Fibroblast of gingiva (primary cell): ENCODE measurements at places on chromosomes 7 and 10.

DNA sequence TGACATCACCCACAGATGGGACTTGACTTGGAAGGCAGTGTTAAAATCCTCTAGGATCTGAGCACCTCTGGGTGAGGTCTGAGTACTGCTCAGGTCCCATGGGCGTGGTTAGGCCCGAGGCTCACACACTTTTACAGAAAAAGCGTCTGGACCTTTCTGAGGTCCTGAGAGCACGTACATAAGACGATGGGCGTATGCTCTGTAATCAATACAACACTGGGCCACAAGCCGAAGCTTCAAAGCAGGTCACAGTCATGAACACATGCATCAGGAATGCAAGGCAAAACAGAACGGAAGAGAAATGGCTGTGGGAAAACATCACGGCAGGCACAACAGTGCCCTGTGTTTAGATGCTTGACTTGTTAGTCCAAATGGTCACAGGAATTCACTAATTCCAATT lies 112.2 kb downstream of the LARP4B start:
- DNase-seq = no peak

- DNase-seq = no peak
Observed at GRCh38 chr7:38300175-38300574, 26.7 kb upstream of the TARP start.

GRCh38 chr10:123571978-123572377 lies 94.2 kb upstream of the GPR26 start:
- DNase-seq = no peak

- no peak for DNase-seq
Observed at GRCh38 chr10:95480901-95481491, 80.2 kb downstream of the SORBS1 start.

DNA sequence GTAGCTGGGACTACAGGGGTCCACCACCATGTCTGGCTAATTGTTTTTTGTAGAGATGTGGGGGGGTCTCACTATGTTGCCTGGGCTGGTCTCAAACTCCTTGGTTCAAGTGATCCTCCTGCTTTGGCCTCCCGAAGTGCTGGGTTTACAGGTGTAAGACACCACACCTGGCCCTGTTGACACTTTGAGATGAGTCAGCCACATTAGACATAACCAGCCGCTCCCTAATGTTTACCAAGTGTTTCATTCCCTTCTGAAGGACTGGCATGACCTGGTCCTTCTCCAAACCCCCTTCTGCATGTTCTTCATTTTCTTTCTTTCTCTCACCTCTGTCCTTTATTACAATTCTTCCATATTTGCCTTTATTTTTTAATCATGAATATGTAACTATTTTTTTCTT lies 67.8 kb downstream of the TAF3 start:
- DNase-seq = no peak

- DNase-seq = no peak
Observed at GRCh38 chr10:2119316-2119715, 382.0 kb upstream of the ADARB2 start.

DNA sequence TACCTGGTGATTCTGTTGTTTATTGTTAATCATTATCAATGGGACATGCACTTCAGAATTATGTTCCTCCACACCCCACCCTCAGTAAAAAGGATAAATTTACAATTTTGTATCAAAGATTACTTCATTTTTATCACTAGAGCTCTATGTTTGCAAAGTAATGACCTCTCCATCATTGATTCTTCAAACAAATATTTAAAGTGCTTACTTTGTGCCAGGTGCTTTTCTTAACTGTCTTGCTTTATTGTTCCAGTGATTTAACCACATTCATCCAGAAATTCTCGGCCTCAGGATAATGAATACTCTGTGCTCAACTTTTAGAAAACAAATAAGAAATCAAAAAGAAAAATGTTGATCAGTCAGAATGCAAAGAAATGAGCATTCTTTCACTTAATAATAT lies 144.9 kb upstream of the FOXP2 start:
- no peak for DNase-seq

GRCh38 chr10:91345716-91346115 lies 64.4 kb upstream of the HECTD2 start:
- DNase-seq = no peak

GRCh38 chr10:28601012-28601411 lies 68.1 kb downstream of the WAC start:
- no peak for DNase-seq

DNA sequence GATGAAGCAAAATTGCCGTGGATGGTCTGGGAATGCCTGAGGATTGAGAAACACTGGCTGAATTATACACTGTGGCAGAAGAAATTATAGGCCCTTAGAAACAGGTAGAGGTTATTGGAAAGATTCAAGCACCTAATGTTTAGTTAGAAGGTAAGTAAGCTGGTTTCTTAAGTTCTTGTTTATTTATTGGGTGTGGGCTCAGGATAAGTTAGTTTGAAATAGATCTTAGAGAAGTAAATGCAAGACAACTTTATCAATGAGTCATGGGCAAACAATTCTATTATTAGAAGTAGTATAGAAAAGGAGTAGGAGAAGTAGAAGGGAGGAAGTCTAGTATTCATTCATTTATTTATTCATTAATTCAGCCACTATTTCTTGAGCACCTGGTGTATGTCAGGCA lies 96.5 kb downstream of the KAT6B start:
- no peak for DNase-seq

DNA sequence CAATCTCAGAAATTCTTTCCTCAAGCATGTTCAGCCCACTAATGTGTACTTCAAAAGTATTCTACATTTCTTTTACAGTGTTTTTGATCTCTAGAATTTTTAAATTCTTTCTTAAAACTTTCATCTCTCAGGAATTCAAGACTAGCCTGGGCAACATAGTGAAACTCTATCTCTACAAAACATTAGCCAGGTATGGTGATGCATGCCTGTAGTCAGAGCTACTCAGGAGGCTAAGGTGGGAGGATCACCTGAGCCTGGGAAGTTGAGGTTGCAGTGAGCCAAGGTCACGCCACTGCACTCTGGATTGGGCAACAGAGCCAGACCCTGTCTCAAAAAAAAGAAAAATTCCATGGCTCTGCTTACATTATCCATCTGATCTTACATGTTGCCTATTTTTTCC lies 5.0 kb upstream of the EGFR start:
- no peak for DNase-seq

- DNase-seq = no peak
Observed at GRCh38 chr7:67788669-67789068, 792.0 kb downstream of the TYW1 start.

GRCh38 chr7:81515009-81515408 lies 254.8 kb downstream of the HGF start:
- no peak for DNase-seq

- no peak for DNase-seq
Observed at GRCh38 chr7:1665549-1666316, 4.3 kb upstream of the ELFN1 start.

GRCh38 chr10:103188853-103189252 lies 4.2 kb downstream of the NT5C2 start:
- peak; percentile 45 for DNase-seq
